Dermis microvascular lymphatic vessel endothelial cell (primary cell): ENCODE measurements at places on chromosomes 11 and 22. TPM values are rescaled to one million over a fixed set of nuclear protein-coding genes. Genes with fewer than 3 reads are reported as not detected.

The GGTLC2 gene
- total RNA-seq: not detected in 2 replicates

The KRTAP5-1 gene
- not detected in 2 replicates for total RNA-seq

The CSRP3 gene
- not detected in 2 replicates for total RNA-seq

The INPP5J gene
- total RNA-seq: 0.13 and 0.25 TPM in 2 replicates

The MMP7 gene
- 0.90 and 2.1 TPM in 2 replicates for total RNA-seq

The PTGDR2 gene
- total RNA-seq: under 0.01 TPM in 1 of 2 replicates, not detected in the other

The RIMBP3B gene
- under 0.01 TPM in 1 of 2 replicates, not detected in the other for total RNA-seq

The SLC1A2 gene
- not detected in 2 replicates for total RNA-seq

The EI24 gene
- 103 and 111 TPM in 2 replicates for total RNA-seq

The SCUBE1 gene
- 0.51 and 0.89 TPM in 2 replicates for total RNA-seq

The DEFB131B gene
- total RNA-seq: not detected in 2 replicates

The ACR gene
- under 0.01 and 0.38 TPM in 2 replicates for total RNA-seq

The NNMT gene
- total RNA-seq: 133 and 251 TPM in 2 replicates

The FAM227A gene
- total RNA-seq: 0.26 and 0.38 TPM in 2 replicates

The CNGA4 gene
- not detected in 2 replicates for total RNA-seq

The MS4A3 gene
- not detected in 2 replicates for total RNA-seq

The CCDC157 gene
- 1.3 and 1.5 TPM in 2 replicates for total RNA-seq

The RASD2 gene
- total RNA-seq: not detected in 2 replicates

The CLMP gene
- total RNA-seq: under 0.01 TPM in 2 replicates

The MS4A1 gene
- total RNA-seq: under 0.01 TPM in 1 of 2 replicates, not detected in the other

The LRRC32 gene
- 20.9 and 62.3 TPM in 2 replicates for total RNA-seq

The IGSF9B gene
- total RNA-seq: not detected in 2 replicates

The SHISA8 gene
- not detected in 2 replicates for total RNA-seq

The B4GAT1 gene
- total RNA-seq: 18.7 and 21.0 TPM in 2 replicates

The LSP1 gene
- total RNA-seq: under 0.01 TPM in 2 replicates

The DYNC2H1 gene
- 2.7 and 3.3 TPM in 2 replicates for total RNA-seq

The GRAMD1B gene
- total RNA-seq: 4.3 and 5.5 TPM in 2 replicates

The SYCE3 gene
- not detected in 2 replicates for total RNA-seq

The CHST1 gene
- 5.4 TPM in 2 replicates for total RNA-seq

The OR10A3 gene
- not detected in 2 replicates for total RNA-seq

The CRYBA4 gene
- 0.13 TPM in 1 of 2 replicates, not detected in the other for total RNA-seq

The TSPAN32 gene
- total RNA-seq: not detected in 2 replicates
